Right kidney (tissue), 9 donors: ENCODE measurements at places on chromosomes 7 and 10.

GRCh38 chr10:11823989-11824346 lies 812 bp downstream of the PROSER2 start:
- peak; percentile 57 for DNase-seq

DNA sequence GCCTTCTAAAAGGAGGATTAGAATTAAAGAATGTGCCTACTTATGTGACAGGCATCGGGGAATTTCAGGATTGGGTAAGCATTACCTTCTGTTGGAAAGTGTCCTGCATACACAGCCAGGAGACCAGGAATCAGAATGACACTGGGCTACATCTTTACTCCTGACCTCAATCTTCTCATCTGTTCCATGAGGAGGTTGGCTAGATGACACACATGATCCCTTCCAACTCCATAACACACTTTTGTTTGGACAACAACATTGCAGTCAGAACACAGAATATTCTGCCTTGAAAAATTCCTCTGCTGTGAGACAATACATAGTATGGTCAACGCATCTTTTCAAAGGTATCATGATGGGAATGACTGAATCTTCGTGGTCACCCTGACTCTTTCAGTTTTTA lies 1281.2 kb upstream of the SORCS1 start:
- no peak for DNase-seq

DNA sequence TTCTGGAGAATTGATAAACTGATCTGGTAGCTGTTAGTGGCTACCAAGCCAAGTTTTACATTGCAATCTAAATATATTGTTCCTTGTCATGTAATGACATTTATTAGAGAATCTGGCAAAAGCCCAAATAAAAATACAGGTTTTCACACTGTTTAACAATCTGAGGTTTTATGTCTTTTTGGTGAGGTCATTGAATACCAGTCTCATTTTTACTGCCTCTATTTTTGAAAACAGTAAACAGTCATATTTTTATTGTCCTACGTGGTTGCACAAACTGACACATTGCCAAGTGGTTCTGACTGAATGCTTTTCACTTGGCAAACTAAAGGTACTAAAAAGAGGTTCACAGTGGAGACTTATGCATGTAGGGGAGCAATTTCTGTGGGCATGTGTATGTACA lies 157.5 kb downstream of the PRKG1 start:
- DNase-seq: no peak

GRCh38 chr10:69862882-69863530 lies 61.3 kb downstream of the COL13A1 start:
- no peak for DNase-seq

DNA sequence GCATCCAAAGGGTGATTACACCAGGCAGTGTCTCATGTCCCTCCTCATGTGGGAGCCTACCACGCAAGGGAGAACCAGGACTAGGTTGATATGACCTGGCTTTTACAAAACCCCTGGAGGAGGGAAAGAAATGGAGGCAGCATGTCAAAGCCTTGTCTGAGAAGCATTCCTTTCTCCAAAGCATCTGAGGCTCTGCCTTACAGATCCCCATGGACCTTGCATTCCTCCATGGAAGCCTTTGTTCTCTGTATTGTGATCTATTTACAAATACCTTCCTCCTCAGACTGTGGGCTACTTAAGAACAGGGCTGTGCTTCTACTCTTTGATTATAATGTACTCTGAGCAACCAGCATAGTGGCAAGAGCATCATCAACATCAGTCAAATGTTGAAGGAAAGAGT lies 197.0 kb downstream of the PLXNA4 start:
- DNase-seq: no peak

DNA sequence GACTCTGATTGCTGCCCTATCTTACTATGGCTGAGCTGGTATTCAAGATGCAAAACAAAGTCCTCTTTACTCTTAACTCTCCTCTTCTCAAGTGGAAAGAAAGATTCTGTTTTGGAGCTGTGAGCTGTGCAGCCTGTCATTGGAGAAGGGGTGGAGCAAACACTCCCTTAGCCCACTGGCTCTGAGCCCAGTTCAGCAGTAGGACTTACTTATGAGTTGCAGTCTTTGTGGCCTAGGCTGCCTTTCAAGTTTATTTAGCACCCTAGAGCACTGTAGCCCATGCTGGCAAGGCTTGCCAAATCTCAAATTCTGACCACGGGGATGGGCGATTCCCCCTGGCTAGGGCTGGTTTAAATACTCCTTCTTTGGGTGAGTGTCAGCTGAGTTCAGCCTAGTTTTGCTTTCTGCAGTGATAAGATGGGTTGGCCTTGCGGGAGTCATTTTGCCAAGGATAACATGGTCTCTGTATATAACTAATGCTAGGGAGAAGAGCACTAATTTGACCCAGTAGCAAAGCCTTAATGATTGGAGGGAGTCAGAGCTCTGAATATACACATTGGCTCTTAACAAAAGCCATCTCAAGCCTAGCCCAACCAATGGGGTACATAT lies 110.2 kb downstream of the MYO3A start:
- DNase-seq: peak; percentile 6

GRCh38 chr7:22582863-22583622 lies 83.1 kb upstream of the STEAP1B start:
- DNase-seq: no peak

GRCh38 chr10:17278607-17279240 lies 50.7 kb downstream of the VIM start:
- DNase-seq: no peak

DNA sequence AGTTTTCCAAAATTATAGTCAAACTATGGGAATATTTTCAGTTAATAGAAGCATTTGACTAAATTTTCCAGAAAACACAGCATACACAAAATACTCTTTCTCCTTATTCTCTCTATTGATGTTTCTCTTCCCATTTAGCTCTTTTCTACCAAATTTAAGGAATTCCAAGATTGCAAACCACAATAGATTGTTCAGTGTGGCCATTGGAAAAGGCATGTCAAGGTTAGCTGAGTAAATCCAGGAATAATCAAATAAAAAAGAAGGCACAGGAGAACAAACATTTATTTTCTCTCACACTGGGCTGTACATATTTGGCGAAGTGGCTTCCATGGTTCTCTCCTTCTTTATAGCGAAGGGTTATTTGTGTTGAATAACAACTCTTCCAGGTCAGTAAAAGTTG lies 117.3 kb downstream of the THSD7A start:
- no peak for DNase-seq

DNA sequence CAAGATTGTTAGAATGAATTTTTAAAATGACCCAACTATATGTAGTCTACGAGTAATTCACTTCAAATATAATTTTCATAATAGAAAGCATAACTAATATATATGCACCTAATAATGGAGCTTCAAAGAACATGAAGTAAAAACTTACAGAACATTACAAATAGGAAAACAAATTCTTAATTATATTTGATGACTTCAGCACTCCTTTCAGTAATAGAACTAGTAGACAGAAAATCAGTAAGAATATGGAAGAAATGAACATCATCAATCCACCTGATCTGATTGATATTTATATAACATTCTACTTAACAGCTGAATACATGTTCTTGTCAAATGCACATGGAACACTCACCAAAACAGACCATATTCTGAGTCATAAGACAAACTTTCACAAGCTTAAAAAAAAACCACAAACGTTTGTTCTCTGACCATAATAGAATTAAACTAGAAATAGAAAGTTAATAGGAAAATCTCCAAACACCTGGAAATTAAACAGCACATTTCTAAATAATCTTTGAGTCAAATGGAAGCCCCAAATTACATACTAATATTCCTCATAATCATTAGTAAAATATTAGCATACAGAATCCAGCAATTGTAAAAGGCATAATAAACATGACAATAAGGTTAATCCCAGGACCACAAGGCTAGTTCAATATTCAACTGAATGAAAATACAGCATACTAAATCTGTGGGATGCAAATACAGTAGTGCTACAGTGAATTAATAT lies 48.0 kb downstream of the BRAF start:
- DNase-seq: no peak

- DNase-seq: peak; percentile 56
Observed at GRCh38 chr10:48604039-48604990, 558 bp downstream of the ARHGAP22 start.

GRCh38 chr10:21873198-21873597 lies 130.3 kb downstream of the DNAJC1 start:
- no peak for DNase-seq

GRCh38 chr10:131844529-131845084 lies 56.2 kb upstream of the PPP2R2D start:
- no peak for DNase-seq

DNA sequence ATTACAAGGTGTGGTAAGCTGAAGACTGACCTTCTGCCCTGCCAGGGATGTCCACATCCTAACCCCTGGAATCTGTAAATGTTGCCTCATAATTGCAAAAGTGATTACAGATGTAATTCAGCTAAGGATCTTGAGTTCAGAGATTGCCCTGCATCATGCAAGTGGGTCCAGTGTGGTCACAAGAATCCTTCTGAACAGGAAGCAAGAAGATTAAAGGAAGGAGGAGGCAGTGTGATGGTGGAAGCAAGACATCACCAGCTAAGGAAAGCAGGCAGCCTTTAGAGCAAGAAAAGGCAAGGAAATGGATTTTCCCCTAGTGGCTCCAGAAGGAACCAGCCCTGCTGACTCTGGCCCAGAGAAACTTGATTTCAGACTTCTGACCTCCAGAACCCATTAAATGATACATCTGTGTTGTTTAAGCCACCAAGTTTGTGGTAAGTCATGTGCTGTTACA lies 78.1 kb downstream of the USP6NL start:
- DNase-seq: no peak

- DNase-seq: no peak
Observed at GRCh38 chr7:69615685-69616084, 17.4 kb downstream of the AUTS2 start.

DNA sequence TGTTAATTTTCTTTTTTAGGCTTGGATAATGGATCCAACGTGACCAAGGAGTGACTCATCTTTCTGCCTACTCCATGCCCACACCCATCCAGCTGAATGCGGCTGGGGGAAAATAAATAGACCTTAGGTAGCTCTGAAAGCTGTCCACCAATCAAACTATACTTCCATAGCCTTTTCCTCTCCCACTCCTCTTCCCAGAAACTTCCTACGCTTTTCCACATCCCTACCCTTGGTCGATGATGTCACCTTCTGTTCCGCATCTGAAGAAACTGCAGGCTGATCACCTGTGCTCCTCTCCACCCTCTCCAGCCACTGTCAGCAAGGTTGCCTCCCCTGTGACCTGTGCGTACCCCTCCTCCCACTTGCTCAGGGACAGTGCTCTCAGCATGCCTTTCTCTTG lies 359.8 kb upstream of the KLF6 start:
- no peak for DNase-seq

- peak; percentile 25 for DNase-seq
Observed at GRCh38 chr7:48458701-48459524, 287.7 kb downstream of the ABCA13 start.

GRCh38 chr7:131075406-131075805 lies 252.3 kb upstream of the MKLN1 start:
- no peak for DNase-seq

- no peak for DNase-seq
Observed at GRCh38 chr7:134966691-134967090, 19.6 kb upstream of the AGBL3 start.

DNA sequence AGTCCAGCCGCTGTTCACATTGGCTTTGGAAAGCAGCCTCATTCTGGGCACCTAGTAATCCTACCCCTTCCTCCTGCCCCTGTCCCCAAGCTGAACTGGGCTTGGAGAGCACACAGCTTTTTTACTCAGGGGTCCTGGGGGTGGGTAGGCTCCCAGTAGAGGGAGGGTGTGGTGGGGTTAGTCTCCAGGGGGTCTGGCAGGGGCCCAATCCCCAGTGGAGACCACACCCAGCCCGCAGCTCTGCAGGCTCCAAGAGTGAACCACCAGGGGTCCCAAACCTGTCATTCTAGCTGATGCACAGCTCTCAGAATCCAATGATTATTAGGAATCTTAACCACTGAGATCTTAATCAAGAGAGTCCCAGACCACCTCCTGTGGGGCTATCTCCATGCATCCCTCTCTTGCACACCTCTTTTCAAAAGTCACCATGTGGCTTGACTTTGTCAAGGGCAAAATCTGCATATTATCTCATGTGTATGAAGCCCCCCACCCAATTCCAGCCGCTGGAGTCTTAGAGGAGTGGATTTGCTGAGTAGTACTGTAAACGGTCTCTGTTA lies 2.7 kb downstream of the HOXA11 start:
- DNase-seq: no peak

DNA sequence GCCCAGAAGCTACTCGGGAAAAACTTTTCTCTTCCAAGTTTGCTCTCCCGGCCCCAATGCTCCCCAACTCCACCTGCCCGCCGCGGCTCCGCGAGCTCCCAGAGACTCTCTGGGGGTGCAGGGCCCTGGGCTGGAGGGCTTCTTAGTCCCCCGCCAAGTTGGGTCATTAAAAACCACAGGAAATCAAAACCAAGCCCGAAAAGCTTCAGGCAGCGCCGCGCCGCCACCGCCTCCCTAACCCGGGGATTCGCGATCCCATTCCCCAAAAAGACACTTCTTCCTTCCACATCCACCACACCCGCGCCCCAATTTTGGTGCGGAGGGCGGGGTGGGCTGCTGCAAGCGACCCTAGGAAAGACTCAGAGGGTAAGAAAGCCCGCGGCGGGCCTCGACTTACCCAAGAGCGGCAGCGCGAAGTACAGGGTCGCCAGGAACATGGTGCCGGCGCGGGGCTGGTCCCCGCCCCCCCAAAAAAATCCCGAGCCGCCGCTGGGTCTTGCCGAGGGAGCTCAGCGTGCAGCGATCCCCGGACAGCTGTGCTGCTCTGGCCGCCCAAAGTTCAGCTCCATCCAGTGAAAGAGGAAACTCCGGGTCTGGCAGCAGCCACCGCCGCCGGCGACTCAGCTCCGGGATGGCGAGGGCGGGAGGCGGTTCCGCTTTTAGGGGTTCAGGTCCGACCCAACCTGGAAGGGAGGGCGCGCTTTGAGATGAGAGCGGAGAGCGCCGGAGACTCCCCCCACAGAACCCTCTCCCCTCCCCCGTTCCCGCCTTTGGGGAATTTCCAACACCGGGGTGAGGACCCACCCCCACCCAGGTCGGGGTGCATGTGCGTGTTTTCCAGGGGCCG lies 1.2 kb downstream of the GFRA1 start:
- peak; percentile 78 for DNase-seq

DNA sequence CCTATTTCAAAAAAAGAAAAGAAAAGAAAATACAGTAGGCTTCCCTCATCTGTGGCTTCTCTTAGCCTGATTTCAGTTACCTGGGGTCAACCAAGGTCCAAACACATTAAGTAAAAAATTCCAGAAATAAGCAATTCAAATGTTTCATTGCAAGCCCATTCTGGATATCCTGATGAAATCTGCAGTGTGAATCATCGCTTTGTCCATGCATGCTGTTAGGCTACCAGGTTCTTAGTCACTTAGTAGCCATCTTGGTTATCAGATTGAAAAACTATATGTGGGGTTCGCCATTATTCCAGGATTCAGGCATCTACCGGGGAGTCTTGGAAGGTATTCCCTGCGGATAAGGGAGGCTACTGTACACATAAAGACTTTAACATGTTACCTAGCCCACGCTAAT lies 991 bp upstream of the FAM204A start:
- no peak for DNase-seq
